Psoas muscle (tissue), 8 donors: ENCODE measurements at places on chromosomes 5 and 9.

- no peak for DNase-seq
Observed at GRCh38 chr9:69175486-69175885, 1.4 kb downstream of the TJP2 start.

GRCh38 chr9:13166996-13167395 lies 112.5 kb downstream of the MPDZ start:
- no peak for DNase-seq

DNA sequence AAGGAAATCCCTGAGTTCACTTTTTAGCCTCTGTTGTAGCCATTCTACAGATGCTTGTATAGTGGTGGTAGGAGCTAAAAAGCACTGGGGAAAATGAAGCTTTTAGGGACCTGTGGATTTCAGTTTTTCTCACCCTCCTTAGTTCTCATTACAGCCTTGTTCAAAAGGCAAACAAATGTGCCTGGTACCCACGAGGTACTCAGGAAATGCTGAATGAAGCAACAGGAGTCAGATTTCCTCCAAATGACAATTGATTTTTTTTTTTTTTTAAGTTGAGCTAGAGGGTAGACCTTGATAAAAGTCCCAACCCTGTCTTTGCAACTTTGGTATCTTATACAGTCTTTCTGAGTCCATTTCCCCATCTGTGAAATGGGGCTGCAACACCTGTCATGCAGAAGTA lies 21.3 kb upstream of the TMOD1 start:
- no peak for DNase-seq

DNA sequence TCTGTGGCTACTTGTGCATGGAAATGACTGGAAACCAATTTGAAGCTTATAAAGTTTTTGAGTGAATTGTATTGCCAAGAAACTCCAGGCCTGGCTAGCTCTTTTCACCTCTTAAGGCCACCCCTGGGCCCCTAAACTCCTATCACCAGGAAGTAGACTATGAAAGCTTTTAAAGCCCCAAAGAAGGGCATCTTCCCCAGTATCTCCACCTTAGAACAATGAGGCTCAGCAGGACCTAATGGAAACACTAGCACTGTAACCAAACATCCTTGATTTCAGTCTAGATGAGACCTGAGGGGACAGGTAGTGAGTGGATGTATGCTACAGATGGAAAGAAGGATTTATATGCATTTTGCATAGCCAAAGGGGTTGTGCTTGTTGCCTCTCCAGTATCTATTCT lies 25.0 kb downstream of the LYRM7 start:
- DNase-seq: no peak
